ENCODE measurements at places on chromosomes 3 and 15. TPM values are rescaled to one million over a fixed set of nuclear protein-coding genes. Genes with fewer than 3 reads are reported as not detected.
A peak's percentile ranks its signal among the peaks of the same experiment; 100 is the strongest.

DNA sequence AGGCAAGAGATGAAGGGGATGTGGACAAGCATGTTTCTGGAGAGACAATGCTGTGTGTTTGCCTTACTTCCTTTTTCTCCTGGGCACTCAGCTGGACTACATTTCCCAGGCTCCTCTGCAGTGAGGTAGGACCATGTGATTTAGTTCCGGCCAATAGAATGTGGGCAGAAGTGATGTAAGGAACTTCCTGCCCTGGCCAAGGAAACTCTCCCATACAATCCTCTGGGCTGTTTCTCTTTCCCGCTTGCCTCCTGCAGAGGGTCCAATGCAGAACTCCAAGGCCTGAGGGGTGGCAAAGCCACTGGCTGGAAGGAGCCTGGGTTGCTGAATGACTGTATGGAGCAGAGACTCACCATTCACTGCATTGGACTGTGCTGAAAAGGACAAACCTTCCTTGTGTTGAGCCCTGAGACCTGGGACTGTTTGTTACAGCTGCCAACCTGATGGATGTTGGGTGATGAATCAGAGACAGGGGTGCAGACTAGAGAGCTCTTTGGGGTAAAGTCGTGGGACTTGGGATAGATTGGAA, 82.7 kb upstream of the SLC6A6 start:
- DNase-seq: peak; percentile 34

The SEMA5B gene
- 0.94 TPM for total RNA-seq

DNA sequence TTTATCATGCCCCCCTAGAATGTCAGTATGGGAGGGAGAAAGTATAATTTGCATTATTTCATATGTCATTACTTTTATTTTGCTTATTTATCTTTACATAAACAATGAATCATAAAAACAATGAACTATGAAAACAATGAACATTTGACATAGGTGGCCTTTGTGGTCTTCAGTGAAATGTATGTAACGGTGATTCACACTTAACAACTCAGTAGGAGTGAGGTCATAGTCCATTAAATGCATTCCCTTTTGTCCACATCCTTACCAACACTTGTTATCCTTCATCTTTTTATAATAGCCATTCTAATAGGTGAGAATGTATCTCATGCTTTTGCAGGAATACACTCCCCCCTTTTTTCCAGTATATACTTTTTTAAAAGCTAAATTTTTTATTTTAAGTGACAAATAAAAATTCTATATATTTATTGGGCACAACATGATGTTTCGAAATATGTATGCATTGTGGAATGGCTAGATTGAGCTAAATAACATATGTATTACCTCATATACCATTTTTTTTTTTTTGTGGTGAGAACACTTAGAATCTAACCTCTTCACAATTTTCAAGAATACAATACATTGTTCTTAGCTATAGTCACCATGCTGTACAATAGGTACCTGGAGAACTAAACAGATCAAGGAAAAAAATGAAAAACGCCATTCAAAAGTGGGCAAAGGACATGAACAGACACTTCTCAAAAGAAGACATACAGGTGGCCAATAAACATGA, 189.5 kb downstream of the WDR72 start:
- DNase-seq: no peak

The MESP1 gene
- total RNA-seq: 0.75 TPM

The PLA2G4B gene
- 2.0 TPM for total RNA-seq

The TXNRD3 gene
- 9.8 TPM for total RNA-seq

GRCh38 chr15:86973284-86973844, 893.7 kb downstream of the AGBL1 start:
- no peak for DNase-seq

The GOLGA8J gene
- not detected for total RNA-seq

GRCh38 chr15:79322945-79323344, 12.0 kb downstream of the TMED3 start:
- DNase-seq: no peak

DNA sequence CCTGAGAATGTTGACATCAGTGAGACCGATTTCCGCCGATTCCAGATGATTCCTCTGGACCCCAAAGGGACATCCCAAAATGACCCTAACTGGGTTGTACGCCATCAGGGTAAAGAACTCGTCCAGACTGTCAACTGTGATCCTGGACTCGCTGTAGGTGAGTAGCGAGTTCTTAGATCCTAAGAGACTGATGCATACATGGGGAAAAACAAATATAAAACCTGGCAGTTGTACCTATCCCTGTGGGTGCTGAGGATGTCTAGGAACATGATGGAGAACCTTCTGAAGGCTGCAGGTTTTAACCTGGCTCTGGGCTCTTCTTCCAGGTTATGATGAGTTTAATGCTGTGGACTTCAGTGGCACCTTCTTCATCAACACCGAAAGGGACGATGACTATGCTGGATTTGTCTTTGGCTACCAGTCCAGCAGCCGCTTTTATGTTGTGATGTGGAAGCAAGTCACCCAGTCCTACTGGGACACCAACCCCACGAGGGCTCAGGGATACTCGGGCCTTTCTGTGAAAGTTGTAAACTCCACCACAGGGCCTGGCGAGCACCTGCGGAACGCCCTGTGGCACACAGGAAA, 12.3 kb downstream of the THBS1 start:
- no peak for DNase-seq

GRCh38 chr3:16658004-16658924, 53.0 kb upstream of the DAZL start:
- no peak for DNase-seq

DNA sequence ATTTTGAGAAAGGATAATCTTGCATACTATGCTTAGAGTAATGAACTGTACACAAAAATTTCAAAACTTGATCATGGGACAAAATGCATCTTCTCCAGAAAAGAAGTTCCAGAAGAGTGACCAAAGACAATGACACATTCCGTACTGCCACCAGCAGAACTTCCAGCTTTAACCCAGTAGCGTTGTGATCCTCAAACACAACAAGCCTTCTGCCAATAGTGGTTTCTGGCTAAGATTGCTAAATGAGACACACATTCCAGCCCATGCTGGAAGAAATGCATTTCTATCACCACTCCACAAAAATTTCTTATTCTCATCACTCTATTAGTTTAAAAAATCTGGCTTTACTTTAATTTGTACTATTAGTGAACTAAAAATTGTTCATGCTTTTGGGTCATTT, 334.9 kb downstream of the TBC1D5 start:
- peak; percentile 16 for DNase-seq

GRCh38 chr3:151946606-151947005, 73.2 kb downstream of the SUCNR1 start:
- no peak for DNase-seq

- DNase-seq: no peak
Measured at GRCh38 chr3:117793622-117794265, 1084.2 kb downstream of the TUSC7 start.

GRCh38 chr15:33500432-33501195, 189.8 kb downstream of the RYR3 start:
- DNase-seq: no peak

- DNase-seq: no peak
Measured at GRCh38 chr3:26438981-26439884, 183.3 kb upstream of the LRRC3B start.

The KBTBD12 gene
- 0.05 TPM for total RNA-seq

- no peak for DNase-seq
Measured at GRCh38 chr3:15063238-15063637, 1.9 kb downstream of the MRPS25 start.

DNA sequence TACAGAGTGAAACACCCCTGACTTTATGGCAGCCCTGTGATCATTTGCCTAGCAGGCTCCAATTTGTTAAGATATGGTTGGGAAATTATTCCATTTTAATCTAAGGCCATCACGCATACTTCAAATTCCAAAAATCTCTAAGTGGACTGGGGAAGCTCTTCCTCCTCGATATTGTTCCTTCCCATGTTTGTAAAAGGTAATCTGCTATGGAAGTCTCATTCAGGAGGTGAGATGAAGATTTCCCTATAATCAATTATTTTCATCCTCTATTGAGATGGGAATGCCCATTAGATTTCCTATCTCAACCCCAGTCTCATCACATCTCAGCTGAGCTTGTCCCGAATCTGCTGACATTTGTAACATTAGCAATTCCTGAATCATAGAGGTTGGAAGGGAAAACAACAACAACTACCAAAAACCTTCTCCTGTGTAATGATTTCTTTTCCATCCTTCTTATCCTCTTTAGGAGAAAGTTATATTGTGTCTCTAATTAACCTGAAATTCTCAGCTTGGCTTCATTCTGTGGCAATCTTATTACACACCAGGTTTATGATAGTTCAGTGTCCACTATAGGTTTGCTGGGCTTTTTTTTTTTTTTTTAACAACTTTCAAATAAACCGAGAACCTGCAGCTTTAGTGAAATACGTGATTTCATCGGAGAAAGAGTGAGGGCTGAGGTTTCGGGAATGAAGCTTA, 2.2 kb upstream of the NR2F2 start:
- no peak for DNase-seq

The CCDC33 gene
- not detected for total RNA-seq

GRCh38 chr3:172061724-172062184, 22.4 kb downstream of the FNDC3B start:
- no peak for DNase-seq

DNA sequence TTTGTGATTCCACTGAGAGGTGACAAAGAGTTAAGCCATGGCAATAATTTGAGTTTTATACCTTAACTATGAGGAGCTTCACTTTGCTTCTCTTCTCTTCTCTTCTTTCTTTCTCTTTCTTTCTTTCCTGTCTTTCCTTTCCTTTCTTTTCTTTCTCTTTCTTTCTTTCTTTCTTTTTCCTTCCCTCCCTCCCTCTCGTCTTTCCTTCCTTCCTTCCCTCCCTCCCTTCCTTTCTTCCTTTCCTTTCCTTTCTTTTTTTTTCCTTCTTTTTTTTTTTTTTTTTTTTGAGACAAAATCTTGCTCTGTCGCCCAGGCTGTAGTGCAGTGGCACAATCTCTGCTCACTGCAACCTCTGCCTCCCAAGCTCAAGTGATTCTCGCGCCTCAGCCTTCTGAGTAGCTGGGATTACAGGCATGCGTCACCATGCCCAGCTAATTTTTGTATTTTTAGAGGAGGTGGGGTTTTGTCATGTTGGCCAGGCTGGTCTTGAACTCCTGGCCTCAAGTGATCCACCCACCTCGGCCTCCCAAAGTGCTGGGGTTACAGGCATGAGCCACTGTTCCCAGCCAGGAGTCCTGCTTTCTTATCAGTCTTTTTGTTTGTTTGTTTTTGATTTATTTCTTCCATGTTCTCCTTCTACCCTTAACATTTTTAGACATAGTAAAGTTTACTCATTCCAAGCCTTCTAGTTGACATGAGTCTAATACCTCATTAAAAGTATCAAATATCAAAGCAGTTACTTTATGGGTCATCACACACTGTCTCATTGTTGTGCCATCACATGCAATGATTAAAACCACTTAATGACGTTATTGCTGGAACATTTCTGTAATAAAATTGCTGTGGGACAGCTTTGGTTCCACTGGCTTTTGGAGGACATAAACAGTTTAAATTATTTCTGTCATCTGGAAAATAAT, 29.9 kb downstream of the SLC49A4 start:
- peak; percentile 58 for DNase-seq

DNA sequence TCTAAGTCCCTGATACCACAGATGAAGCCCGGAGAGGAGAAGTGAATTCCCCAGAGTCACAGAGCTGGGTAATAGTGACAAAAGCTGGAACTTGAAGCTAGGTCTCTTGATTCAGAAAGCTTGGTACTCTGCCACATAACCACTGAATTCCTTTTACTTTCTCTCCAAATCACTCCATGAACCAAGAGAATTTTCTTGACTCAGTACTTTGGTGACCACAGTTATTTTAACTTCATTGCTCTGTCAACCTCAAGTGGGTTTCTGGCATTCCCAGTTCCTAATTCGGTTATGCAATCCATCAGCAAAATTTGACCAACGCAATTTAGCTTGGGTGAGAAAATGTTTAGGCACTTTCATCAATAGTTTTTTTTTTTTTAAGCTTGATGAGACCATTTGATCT, 61.0 kb upstream of the PPARG start:
- DNase-seq: peak; percentile 89

DNA sequence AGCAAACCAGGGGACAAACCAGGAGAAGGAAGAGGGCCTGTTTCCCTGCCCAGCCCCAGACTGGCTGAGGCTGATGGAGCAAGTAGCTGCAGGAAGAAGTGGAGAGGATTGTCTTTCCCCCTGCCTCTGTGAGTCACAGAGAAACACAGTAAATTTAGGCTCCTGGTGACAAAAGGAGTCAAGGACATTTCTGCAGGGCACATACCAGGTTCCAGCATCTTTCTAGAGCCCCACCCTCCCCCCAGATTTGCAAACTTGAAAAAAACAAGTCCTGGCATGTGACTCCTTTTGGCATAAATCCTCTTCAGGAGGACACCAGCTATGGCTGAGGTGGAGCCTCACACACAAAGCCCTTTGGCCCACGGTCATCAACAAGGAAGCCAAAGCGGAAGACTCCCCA, 17.8 kb downstream of the PLD1 start:
- no peak for DNase-seq

DNA sequence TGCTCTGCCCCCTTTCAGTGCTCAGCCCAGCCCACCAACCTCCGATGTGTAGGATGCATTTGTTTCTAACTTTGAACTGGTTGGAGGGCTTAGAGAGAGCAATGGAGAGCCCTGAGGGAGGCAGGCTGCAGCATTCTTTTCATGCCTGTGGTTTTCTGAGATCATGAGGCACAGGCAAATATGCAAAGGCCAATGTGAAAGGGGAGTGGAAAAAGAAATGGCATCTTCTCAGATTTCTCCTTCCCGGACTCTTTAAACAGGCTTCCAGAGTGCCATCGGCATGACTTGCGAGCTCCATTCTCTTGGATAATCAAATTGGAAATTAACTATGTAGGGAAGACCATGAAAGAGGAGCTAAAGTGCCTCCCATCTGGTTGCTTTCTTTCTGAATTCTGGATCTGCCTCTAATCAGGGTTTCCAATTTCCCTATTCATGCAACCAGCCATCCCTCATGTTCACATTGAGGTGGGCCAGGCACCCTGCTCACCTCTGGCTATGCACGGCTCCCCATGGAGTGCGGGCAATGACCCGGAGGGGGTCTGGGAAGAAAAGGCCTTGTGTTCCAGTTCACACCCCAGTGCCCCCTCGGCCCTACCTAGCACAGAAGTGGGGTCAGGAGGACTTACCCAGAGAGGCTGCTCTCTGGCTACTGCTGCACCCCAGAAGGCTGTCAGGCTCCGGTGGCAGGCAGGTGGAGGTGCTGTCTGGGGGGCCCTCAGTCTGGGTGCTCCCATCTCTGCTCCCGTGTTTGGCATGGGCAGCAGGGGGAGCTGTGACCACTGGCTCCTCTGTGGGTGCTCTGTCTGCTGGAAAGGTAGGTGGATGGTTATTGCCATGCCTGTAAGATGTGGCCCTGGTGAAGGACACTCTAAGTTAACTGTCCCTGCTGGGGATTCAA, 16.1 kb downstream of the AMOTL2 start:
- DNase-seq: peak; percentile 98

GRCh38 chr3:114379266-114379665, 85.4 kb downstream of the TIGIT start:
- peak; percentile 51 for DNase-seq

Data from myocyte (in vitro differentiated cells).